Right renal cortex interstitium (tissue), 3 donors: ENCODE measurements at places on chromosomes 1 and 21. TPM values are rescaled to one million over a fixed set of nuclear protein-coding genes. Genes with fewer than 3 reads are reported as not detected.

Gene FNDC5
- polyA plus RNA-seq = 46.6 TPM

- no peak for DNase-seq
These were observed 54.8 kb downstream of the EPRS1 start for GRCh38 chr1:219991511-219991810.

Gene CFHR1
- polyA plus RNA-seq = 0.21 TPM

- DNase-seq = no peak
These were observed 93.8 kb upstream of the PLPPR4 start for GRCh38 chr1:99170516-99170915.

GRCh38 chr1:206734499-206735142 is 36.0 kb upstream of the IL19 start:
- DNase-seq = no peak

Gene SCCPDH
- 59.1 TPM for polyA plus RNA-seq

Gene FMO5
- polyA plus RNA-seq = 7.9 TPM

GRCh38 chr1:45669379-45669778 is 17.0 kb downstream of the GPBP1L1 start:
- DNase-seq = no peak

- DNase-seq = no peak
These were observed 955 bp upstream of the UBE2G2 start for GRCh38 chr21:44802396-44803153.

GRCh38 chr1:6459850-6460265 is 6.1 kb downstream of the TNFRSF25 start:
- DNase-seq = no peak

Gene TDRKH
- 8.8 TPM for polyA plus RNA-seq

Gene APCS
- not detected for polyA plus RNA-seq

DNA sequence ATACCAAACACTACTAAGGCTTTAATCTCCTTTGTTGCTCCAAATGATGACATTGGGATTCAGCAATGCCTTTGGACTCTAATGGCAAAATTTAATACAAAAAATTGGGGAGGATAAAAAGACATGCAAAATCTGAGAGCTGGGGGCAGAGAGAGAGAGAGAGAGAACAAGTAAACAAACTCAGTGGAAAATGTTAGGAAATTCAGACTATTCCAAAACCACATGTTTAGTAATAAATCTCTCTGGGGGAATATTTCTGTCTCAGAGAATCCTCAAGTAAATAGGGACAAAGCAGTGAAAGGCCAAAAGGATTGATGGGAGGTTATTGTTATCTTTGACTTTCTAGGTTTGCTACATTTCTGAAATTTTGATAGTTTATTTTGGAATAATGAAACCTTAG is 65.7 kb downstream of the PLA2G4A start:
- DNase-seq = no peak

Gene FALEC
- 0.40 TPM for polyA plus RNA-seq

DNA sequence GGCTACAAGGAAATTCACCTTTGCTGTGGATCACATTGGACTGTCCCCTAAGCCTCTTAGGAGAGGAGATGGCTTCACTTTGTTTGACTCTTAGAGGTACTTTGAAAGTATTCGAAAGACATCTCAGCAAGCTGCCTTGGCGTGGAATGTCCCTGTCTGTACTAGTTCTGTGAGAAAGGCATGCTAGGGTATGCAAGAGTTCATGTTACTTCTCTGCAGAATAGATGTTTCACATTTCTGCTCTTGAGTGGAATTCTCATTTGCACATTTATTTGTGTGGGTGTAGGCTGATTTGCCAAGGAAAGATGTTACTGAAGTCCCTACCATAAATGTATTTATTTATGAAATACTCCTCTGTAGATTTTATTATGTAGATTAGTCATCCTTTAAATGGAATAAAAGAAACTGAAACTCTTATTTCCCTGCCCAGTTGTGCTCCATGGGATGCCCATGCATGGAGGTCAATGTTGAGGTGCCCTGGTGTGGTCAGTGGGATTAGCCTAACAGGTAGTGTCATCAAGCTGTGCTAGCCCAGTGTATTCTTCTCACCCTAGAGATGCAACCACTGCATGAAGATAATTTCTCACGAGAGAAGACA is 13.8 kb downstream of the MIA3 start:
- DNase-seq = no peak

DNA sequence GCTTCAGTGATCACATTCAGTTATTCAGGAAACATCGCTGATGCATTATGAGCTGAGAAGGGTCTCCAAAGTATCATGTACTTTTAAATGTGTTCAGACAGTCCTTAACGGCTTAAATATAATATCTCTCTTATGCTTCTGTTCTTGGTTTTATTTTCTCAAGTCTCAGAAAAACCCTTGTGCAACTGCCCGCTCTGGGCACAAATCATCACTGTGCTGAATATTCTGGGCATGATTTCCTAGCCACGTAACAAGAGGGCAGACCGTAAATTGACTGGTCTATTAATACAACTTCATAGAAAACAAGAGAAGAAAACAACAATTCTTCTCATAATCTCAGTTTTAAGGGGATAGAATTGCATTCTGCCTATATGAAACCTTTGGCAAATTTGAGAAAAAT is 96.5 kb upstream of the EXO1 start:
- no peak for DNase-seq

DNA sequence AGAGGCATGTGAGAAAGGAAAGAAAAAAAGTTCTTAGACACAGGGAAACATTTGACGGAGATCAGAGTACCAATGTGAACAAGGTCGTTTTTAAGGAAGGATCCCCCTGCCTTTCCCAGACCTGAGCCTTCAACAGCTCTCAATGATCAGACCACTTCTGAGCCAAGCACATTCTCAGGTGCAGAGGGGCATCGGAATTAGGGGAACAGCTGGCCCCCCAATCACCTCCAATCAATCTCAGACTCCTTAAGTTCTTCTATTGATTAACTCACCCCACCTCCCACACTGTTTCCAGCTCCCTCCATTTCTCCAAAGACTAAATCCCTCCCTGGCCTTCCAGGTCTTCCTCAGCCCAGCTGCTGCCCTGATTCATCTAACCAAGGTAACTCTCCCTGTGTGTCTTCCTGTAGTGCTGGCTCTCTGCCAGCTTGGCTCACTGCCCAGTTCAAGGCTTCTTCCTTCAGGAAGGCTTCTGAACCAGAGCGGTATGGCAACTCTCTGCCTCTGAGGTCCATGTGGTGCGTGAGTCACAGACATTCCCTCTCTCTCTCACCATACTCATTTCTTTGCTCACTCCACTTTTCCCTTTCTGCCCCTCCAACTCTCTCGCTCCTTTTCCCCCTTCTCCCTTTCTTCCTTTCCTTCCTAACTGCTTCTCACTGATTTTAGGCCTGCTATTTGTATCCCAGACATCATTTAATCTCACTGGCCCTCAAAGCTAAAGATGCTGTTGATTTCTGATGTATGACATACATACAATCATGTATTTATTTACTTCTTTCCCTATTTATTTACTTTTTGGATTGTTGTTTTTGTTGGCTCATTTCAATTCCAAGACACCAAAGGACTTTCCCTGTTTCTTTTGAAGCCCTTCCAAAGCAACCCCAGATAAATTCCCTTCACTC is 18.1 kb downstream of the CFAP45 start:
- DNase-seq = no peak

Gene F5
- polyA plus RNA-seq = 2.6 TPM

GRCh38 chr1:109091078-109091838 is 694 bp downstream of the TMEM167B start:
- DNase-seq = no peak

DNA sequence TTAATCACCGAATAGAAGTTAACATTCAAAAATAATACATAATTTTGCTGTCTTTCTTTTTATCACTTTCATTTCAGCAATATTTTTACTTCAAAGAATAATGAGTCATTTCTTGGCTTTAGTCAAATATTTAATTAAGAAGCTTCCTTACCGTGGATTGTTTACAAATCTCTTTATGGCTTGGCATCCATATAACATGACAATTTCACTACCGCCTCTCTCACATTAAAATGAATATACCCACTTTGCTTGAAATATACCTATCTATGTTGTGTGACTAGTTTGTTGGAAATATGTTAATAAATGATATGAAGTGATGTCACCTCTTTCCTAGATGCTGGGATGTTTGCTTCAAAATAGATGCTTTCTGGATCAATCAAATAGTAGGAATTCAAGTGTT is 1203.9 kb downstream of the AMY1C start:
- no peak for DNase-seq

DNA sequence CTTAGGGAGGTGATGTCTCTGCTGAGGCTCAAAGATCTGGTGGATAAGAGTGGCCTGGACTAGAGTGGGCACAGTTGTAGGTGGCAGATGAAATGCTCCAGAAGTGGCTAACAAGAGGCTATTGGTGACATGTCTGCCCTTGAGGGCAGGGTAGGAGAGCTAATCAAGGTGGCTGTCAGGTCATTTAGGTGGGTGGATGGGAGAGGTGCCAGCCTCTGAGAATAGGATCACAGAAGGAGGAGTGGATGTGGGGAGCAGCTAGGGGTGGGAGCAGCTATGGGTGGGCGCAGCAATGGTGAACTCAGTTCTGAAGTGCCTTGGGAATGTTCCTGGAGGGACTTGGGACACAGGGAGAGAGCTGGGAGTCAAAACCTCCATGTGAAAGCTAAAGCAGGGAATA is 142.0 kb upstream of the GRIK3 start:
- DNase-seq = no peak

- no peak for DNase-seq
These were observed 39.5 kb downstream of the COLGALT2 start for GRCh38 chr1:183998045-183998444.

Gene ELAVL4
- 5.9 TPM for polyA plus RNA-seq

GRCh38 chr1:51736702-51737101 is 119.8 kb downstream of the OSBPL9 start:
- DNase-seq = no peak

Gene DMRTB1
- polyA plus RNA-seq = 0.14 TPM

DNA sequence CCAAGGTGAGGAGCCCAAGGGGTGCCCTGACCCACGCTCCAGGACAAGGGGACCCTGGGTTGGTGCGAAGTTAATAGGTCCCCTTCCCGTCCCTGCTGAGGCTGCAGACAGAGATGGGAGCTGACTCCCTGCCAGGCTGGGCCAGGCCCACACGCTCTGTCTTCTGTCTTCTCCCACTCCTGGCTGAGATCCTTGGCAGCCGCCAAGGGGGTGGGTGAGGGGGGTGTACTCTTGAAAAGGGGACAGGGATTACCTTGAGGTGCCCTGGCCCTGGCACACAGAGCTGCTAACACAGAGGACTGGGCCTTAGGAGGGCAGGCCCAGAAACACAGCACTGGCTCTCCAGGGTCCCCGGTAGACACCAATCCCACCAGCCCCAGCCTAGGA is 11.0 kb upstream of the CTRC start:
- DNase-seq = no peak

Gene KCND3
- 1.2 TPM for polyA plus RNA-seq

DNA sequence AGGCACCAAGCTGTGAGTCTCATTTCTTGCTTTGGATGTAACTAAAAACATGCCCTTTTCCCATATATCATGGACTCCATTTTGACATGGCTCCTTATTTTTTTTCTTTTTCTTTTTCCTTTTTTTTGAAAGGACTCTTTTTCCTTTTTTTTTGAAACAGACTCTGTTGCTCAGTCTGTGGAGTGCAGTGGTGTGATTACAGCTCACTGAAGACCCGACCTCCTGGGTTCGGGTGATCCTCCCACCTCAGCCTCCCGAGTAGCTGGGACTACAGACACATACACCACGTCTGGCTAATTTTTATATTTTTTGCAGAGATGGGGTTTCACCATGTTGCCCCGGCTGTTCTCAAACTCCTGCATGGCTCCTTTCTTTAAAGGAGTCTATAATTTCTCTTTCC is 10.4 kb upstream of the SYCP1 start:
- no peak for DNase-seq

Gene ARHGAP30
- polyA plus RNA-seq = 1.9 TPM

DNA sequence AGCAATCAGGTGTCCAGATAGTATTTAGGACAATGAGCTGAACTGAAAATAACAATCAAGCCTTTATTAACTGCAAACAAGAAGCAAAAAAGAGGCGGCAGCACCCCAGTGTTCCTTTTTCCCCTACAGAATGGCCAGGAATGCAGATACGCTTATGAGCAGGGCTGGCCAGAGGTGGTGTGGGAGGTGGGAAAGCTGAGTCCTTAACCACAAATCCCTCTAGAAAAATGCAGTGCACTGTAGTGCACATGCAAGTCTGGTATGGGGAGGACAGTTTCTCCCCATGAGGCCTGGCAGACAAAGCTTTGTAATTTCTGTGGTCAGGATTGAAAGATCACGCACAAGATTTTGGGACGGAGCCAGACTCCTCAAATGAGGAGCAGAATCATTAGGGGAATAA is 10.7 kb upstream of the IFNAR1 start:
- no peak for DNase-seq

Gene SLFNL1
- 0.25 TPM for polyA plus RNA-seq

DNA sequence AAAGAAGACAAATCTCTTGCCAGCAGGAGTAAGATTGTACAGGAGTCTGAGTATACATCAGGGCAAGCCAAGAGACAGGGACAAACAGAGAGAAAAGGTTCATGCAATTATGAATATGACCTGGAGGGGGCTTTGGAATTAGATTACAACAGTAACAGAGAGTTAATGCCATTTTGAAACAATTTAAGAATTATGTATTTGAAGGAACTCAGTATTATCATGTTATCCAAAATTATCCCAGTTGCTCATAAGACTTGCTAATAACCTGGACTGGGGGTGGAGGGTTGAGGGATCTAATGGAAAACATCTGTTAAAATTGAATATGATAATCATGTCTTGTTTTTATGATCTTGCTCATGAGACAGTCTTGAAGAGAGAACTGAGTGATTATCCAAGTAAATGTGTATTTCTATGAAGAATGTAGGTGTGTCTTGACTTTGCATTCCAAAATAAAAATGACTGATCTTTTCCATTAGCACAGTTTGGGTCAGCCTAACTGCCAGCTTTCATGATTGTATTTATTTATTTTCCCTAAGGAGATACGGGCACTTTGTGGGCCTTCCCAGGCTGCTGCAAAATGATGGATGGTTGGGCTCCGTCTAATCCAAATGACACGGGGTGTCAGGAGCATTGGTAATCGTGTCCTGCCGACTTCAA is 117.7 kb downstream of the ERG start:
- no peak for DNase-seq

GRCh38 chr1:17683598-17683997 is 71.5 kb upstream of the ACTL8 start:
- DNase-seq = no peak

Gene IFT25
- polyA plus RNA-seq = 46.7 TPM

Gene MMEL1
- polyA plus RNA-seq = 2.3 TPM

DNA sequence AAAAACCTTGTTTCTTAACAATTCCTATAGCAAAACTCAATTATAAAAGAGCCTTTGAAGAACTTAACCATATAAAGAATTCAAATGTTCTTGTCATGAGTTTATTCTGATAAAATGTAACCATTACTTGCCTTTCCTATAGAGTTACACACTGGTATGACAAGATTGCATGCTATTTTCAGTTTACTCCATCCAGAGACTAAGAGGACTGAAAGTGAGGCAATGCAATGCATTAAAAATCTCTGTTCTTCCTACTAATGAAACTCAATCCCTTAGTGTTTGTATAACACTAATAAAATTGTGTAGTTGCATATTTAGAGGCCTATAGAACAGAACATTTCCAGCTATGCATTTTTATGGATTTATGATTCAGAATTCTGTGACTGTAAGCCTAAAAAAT is 88.1 kb downstream of the COP1 start:
- no peak for DNase-seq

GRCh38 chr1:184388971-184389370 is 2.1 kb downstream of the C1orf21 start:
- DNase-seq = no peak
